Kidney tubule cell (primary cell): ENCODE measurements at places on chromosomes 5 and 9.

GRCh38 chr9:97076238-97076637 is 37.3 kb upstream of the CTSV start:
- DNase-seq: no peak

DNA sequence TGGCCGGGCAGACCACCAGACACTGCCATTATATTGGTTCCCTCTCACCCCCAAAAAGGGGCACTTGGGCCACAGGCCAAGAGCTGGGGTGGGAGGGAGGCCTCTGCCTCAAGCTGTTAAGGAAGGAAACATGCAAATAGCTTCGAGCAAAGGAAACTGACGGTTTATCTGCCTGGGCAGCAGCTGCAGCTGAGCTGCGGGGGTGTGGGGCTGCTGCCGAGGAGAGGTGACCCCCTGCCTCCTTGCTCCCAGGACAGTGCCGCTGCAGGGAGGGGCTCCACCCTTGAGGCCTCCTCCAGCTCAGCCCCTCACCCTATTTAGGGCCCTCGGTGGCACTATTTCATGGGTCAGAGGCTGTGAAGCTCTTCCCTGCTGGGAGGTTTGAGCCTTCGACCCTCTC is 789 bp downstream of the DOK3 start:
- no peak for DNase-seq

DNA sequence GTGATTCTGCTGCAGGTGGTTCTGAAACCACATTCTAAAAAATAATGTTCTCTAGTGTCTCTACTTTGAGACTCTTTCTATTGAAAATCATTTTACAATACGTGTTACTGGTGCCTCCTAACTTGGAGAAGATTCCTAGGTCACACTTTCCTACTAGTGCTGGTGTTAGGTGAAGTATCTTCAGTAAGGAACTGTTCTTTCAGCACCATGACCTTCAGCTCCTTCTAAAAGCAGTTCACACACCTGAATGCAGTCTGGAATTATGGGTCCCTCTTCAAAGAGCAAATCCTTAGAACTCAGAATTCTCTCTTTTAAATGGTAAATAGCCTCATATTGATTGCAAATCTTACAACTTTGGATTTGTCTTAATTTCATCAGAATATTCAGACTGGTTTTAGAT is 10.6 kb upstream of the DPYSL3 start:
- DNase-seq: no peak

GRCh38 chr5:16812448-16812847 is 123.6 kb downstream of the MYO10 start:
- DNase-seq: no peak

DNA sequence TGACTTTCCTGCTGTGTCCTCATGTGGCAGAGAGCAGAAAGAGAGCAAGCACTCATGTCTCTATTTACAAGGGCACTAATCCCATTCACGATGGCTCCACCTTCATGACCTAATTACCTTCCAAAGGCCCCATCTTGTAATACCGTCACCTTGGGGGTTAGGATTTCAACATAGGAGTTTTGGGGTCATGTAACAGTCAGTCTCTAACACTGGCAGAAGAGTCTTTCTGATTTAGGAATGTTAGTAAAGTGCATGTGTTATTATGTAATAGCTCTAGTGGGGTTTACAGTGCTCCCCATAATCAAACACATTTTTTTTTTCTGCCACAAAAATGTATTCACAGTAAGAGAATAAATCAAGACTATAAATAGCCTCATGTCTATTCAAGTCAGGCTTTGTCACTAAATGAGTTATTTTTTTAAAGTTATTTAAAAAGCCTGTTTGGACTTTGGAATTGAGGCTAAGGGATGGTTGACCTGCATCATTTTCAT is 19.1 kb downstream of the GALNT10 start:
- DNase-seq: no peak
